ENCODE measurements at places on chromosomes 13 and 19.

DNA sequence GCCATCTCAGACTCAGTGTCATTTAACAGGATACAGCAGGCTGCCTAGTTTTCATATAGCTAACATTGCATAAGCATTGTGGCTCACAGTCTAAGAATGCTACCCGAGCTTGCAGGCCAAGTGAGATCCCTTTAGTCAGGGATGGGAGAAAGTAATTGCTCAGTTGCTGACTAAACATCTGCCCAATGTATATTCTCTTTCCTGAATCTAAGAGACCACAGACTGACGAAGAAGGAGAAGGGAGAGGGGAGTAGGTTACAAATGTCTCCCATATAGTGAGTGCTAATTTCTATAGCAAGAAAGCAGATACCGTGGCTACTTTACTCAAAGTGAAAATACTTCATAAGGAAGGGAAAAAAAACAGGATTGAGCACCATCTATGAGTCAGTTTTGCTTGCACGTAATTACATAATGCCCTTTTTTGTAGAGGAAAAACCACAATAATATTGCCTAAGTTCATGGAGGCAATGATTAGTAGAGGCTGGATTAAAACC lies 453.9 kb downstream of the COG6 start:
- DNase-seq, result peak; percentile 77

DNA sequence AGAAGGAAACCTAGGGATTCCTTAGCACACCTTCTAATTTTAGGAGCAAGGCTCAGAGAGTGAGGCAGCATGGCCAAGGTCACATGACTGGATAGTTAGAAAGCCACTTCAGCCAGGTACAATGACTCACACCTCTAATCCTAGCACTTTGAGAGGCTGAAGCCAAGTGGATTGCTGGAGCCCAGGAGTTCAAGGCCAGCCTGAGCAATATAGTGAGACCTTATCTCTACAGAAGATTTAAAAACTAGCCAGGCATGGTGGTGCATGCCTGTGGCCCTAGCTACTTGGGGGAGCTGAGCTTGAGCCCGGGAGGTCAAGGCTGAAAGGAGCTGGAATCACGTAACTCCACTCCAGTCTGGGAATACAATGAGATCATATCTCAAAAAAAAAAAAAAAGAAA lies 69.2 kb downstream of the TEX26 start:
- no peak for DNase-seq

DNA sequence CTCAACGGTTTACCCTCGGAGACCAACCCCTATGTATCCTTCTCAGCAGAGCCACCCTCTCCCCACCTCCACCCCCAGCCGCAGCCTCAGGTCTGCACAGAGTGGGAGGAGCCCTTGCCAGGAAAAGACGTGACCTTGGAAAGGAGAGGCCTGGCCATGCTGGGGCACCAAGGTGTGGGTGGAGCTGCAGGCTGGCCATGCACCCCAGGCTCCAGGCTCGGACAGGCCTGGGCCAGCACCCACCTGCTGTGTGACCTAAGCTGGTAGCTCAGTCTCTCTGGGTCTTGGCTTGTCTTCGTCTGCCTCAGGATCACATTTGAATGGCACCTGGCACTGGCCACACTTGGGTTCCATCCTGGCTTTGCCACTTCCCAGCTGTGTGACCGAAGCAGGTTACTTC lies 29.5 kb downstream of the CCDC8 start:
- DNase-seq, result no peak

GRCh38 chr19:50479761-50480251 lies 3.2 kb upstream of the GARIN5A start:
- DNase-seq, result no peak

DNA sequence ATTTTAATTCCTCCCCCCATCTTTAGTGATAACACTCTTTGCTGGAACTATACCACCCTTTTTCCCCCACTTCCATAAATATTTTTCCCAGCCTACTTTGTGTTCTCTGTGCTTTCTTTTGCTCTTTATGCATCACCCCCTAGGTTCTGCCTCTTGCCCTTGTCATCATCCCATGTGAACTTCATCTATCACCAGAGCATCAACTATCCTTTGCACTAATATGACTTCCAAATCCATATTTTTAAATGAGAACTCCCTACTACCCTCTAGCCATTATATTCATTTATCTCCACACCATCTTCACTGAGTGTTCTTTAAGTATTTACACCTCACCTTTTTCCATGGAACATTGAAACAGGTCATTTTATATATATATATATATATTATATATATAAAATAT lies 452.7 kb downstream of the FOXO1 start:
- no peak for DNase-seq

GRCh38 chr13:104450006-104450405 lies 1383.8 kb upstream of the SLC10A2 start:
- no peak for DNase-seq

- DNase-seq, result no peak
Measured at GRCh38 chr19:776549-776948, 20.7 kb upstream of the PTBP1 start.

All from activated CD4-positive, alpha-beta T cell treated with anti-CD3 and anti-CD28 coated beads, Interleukin-2, Interleukin-6, amounts not matched to agents 100 ng/mL and 50 ng/mL, durations not matched to agents 16 hours and 8 hours (primary cell).